T-helper 2 cell (primary cell): ENCODE measurements at places on chromosomes 11 and 22.

DNA sequence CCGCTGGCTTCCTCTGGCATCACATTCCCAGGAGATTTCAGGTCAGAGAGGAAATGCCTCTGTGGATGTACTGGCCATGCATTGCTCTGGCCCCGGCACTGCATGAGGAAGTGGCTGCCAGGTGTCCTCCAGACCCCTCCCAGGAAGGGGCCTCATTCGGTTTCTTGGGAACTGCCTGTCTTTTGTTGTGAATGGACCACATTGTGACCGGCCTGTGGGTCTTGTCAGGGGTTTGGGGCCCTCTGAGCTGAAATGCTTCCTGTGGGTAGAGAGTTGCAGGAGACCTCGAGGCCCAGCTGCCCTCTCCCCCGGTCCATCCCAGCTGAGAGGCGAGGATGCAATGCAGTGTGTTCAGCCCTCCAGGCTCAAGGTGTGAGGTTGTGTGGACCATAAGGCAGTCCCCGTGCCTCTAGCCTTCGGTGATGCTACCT lies 18.8 kb upstream of the ST3GAL4 start:
- no peak for DNase-seq

DNA sequence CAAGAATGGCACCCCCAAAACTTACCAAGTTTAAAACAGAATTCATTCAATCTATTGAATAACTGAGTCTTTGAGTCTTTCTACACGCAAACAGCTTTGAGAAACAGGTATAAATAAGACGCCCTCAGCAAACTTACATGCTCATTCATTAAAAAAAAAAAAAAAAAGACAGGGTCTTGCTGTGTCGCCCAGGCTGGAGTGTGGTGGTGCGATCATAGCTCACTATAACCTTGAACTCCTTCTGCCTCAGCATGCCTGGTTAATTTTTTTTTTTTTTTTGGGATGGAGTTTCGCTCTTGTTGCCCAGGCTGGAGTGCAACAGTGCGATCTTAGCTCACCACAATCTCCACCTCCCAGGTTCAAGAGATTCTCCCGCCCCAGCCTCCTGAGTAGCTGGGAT lies 6.1 kb downstream of the PRR14L start:
- no peak for DNase-seq

DNA sequence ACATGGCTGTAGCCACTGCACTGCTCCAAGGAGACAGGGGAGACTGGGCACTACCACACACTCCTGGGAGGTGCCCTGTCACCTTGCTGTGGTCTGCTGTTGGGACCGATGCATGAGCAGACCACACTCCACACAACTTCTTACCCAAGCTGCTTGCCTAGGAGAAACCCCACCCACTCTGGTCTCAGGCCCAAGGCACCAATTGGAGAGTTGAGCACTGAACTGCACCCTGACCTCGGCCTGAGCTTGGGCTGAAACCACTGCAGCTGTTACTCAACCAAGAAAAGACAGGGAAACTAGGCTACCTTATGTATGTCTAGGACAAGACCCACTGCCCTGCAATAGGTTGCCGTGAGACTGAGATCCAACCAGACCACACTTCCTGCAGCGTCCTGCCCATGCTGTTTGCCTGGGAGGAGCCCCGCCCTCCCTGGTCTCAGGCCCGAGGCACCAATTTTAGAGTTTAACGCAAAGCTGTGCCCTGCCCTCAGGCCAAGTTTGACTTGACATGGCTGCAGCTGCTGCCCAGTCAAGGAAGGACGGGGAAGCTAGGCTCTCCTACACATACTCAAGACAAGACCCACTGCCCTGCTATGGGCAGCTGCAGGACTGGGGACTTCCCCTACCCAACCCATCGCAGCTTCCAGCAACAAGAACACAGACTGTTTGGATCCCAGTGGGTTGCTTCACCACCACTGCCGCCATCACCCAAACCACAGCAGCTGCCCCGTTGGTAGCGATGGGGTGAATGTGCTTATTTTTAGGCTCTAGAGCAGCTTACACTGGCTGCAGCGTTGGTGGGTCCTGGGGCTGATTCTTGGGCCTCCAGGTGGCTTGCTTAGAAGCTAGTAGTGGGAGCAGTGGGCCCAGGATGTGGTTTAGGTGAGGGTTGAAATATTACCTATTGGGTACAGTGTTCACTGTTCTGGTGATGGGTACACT lies 66.8 kb downstream of the BRD1 start:
- no peak for DNase-seq

DNA sequence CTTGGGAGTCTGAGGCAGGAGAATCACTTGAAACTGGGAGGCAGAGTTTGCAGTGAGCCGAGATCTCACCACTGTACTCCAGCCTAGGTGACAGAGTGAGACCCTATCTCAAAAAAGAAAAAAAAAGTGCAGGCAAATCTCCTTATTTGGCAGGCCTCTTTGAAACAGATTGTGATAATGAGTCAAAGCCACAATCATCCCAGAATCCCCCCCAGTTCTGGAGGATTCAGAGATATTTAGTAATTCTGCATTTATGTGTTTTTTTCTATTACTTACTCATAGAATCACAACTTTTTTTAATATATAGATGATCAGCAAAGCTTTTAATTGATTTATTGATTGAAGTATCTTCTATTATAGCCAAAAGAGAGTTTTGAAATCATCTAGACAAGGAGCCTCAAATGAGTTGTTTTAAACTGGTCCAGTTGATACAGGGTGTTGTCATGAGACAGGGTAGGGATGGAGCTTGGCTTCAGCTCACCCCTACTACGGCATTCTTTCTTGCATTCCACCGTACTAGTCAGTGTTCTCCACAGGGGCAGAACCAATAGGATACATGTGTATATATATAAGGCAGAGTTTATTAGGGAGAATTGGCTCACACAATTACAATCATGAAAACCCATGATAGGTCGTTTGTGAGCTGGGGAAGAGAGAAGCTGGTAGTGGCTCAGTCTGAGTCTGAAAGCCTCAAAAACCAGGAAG lies 39.3 kb upstream of the SORL1 start:
- no peak for DNase-seq

GRCh38 chr11:76752321-76753143 lies 30.6 kb upstream of the TSKU start:
- DNase-seq: no peak
